ENCODE measurements at places on chromosomes 7 and 10. TPM values are rescaled to one million over a fixed set of nuclear protein-coding genes. Genes with fewer than 3 reads are reported as not detected.

GRCh38 chr10:120422457-120422856 lies 34.6 kb upstream of the PLPP4 start:
- H3K36me3 ChIP-seq, result no peaks in the 10 kb centered on the region
- H3K4me3 ChIP-seq, result no peak overlapping the region
- no peaks in the 10 kb centered on the region for H3K4me1 ChIP-seq
- DNase-seq, result no peak

Gene WAPL
- total RNA-seq, result 49.5 TPM

DNA sequence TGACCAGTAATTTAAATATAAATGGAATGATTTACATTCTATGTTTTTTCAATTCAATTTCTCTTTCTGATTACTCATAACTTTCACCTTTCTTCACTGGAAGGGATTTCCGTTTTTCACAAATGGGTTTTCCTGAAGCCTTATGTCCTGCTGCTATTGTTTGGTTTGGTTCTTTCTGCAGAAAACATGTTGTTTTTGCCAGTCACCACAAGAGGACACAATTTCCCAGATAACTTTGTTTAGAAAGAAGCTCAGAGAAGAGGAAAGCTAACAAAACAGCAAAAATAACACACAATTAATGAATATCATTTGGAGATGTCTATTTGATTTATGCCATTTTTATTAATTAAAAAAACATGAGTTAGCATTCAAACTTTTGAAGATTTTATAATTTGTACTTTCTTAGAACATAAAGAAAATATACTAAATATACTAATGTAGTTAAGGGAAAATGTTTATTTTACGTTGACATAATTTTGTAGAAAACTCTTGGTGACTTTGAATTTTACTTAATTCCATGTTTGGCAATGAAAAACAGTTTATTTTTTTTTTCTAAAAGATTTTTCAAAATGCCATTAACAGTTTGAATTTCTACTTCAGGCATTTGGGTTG lies 4.6 kb upstream of the TWIST1 start:
- H3K36me3 ChIP-seq, result no peaks in the 10 kb centered on the region
- peaks cover 6% of the 10 kb centered on the region for H3K27me3 ChIP-seq
- H3K27ac ChIP-seq, result no peak overlapping the region
- peaks cover 15% of the 10 kb centered on the region for H3K4me1 ChIP-seq
- DNase-seq, result no peak

Gene MMD2
- total RNA-seq, result not detected

DNA sequence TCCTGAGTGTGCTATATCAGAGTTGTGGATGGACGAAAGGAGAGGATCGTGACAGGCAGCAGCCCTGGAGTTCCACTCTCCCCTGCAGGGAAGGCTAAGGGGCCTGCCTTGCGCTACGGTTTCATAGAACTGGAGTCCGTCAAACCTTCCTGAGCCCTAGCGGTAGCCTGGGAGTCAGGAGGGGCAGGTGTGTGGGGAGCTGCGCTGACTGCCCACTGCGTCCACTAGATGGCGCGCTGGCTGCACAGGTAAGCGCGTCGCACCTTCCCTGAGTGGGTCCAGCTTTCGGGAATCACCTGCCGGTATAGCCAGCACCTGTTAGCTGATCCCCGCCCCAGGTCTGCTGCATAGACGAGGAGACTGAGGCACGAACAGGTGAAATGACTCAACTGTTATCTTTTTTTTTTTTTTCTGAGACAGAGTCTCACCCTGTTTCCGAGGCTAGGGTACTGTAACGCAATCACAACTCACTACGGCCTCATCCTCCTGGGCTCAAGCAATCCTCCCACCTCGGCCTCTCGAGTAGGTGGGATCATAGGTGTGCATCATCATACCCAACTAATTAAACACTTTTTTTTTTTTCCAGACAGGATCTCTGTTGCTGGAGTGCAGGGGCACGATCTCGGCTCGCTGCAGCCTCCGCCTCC lies 20.2 kb upstream of the BAIAP2L1 start:
- H3K4me1 ChIP-seq, result no peaks in the 10 kb centered on the region
- H3K36me3 ChIP-seq, result no peaks in the 10 kb centered on the region
- H3K4me3 ChIP-seq, result no peak overlapping the region
